Stimulated activated CD8-positive, alpha-beta memory T cell treated with anti-CD3 and anti-CD28 coated beads, Interleukin-12 subunit alpha, Interleukin-12 subunit beta, amount 100 ng/mL, for 4 hours (primary cell): ENCODE measurements at places on chromosomes 12 and 14.

DNA sequence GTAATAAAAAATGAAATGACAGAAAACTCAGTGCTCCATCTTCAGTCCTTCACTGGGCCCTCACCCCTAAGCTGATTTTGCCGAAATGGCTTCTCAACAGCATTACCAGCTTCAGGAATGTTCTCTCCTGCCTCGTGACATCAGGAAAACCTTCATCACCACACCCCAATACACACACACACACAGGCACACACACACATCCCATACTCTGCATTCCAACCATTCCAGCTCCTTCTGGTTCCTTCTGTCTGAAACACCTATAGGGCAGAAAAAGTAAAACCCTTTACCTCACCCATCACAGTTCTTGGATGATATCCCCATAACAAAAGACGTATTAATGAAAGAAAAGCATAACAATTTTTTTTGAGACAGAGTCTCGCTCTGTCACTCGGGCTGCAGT lies 75.9 kb downstream of the CCDC60 start:
- no peak for DNase-seq

DNA sequence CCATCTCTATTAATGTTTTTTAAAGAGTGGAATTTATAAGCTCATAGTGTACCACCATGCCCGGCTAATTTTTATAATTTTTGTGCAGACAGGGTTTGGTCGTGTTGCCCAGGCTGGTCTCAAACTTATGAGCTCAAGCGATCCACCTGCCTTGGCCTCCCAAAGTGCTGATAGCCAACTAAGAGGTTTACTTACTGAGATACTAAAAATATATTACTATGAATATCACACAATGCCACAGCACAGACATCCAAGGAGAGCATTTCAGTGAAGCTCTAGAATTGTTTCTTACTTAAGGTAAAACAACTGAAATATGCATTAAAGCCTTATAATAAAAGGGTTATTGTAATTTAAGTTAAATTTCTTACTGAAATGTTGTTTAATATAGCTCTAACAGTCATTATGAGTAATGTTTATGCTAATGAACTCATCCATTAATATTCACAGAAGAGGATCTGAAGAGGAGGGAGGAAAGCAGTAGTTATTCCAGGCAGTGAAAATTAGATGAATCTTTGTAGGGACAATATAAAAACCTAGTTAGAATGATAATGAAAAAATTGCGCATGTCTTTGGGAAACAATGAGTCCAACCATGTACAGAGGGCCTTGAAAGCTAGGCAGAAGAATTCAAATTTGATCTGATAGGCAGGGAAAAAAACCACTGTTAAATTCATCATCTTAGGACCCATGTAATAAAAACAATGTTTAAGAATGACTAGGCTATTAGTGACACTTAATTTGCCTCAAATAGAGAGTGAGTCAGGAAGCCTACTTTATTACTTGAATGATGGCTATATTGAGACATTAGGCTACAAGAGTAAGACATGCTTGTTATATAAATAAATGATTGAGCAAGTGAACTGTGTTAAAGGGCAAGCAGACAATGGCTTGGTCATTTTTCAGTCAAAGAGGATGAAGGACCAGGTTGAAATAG lies 99.2 kb downstream of the SLC41A2 start:
- no peak for DNase-seq

GRCh38 chr12:89433634-89434033 lies 81.3 kb upstream of the DUSP6 start:
- DNase-seq, result no peak

- no peak for DNase-seq
Measured at GRCh38 chr14:79136071-79137044, 966.2 kb downstream of the NRXN3 start.
